ENCODE measurements at places on chromosomes 2 and 18.
A peak's percentile ranks its signal among the peaks of the same experiment; 100 is the strongest.

DNA sequence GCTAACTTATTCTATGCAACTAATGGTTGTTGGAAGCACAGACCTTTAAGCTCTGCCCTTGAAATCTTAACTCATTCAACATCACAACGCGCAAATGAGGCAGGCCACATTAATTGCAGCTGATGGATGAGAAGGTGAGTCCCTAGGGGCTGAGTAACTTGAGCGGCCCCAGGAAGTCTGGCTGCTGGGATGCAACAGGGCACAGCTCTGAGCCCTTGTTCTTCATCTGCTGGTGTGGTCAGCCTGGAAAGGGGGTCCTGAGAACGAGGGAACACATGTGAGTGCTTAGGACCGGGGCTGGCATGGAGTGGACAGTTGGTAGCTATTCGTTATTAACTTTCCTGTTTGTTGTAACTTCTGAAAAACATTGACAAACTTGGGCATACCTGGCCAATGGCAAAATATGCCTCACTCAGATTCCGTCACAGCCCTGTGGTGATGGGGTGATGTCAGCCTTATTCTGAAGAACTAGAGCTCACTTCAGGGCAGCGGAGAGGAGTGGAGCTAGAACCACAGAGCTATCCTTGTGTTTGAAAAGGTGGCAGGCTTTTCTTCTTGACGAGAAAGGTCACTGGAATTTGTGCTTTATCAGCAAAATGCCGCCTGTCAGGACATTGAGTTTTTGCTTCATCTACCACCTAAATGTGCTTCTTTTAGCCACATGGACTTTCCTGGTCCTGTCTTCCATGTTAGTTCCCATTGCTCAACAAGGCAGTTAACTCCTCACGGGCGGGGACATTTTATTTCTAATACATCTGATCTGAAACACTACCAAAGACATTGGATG lies 145.9 kb upstream of the FHL2 start:
- DNase-seq: no peak

- DNase-seq: no peak
Observed at GRCh38 chr18:70249118-70249517, 39.7 kb upstream of the SOCS6 start.

- DNase-seq: no peak
Observed at GRCh38 chr18:65363011-65363410, 387.8 kb upstream of the CDH7 start.

DNA sequence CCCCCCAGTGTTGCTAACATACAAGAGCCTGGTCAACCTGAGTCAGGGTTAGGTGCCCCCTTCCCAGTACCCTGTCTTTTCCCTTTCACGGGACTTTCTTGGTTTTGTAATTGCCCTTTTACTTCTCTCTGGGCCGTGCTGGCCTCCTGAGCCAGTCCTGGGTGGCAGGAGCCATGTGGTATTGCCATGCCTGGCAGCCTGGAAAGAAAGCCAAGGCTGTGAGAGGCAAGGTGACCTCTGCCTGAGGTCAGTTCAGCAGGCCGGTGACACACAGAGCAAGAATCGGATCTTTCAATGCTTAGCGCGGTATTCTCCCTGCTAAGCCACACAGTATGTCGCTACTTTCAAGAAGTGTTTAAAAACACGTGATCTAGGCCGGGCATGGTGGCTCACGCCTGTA lies 52.3 kb downstream of the C18orf63 start:
- DNase-seq: no peak

GRCh38 chr2:191705084-191705483 lies 27.1 kb downstream of the NABP1 start:
- DNase-seq: no peak

- DNase-seq: no peak
Observed at GRCh38 chr18:46294318-46294717, 190.1 kb downstream of the HAUS1 start.

GRCh38 chr18:62106271-62106670 lies 80.6 kb downstream of the PIGN start:
- DNase-seq: no peak

- no peak for DNase-seq
Observed at GRCh38 chr18:47110492-47111274, 39.6 kb downstream of the HDHD2 start.

GRCh38 chr2:143720095-143720664 lies 591.0 kb downstream of the ARHGAP15 start:
- no peak for DNase-seq

GRCh38 chr18:41540237-41540871 lies 414.7 kb upstream of the PIK3C3 start:
- no peak for DNase-seq

GRCh38 chr2:96642564-96643360 lies at the start of gene FER1L5:
Gene FER1L5 (plus strand): TSS chr2:96642764. CDS start chr2:96642837, 73 bp downstream.
- peak; percentile 97 for DNase-seq

GRCh38 chr18:3777122-3777521 lies 327.1 kb downstream of the TGIF1 start:
- DNase-seq: no peak

- no peak for DNase-seq
Observed at GRCh38 chr2:61478086-61478485, 7.2 kb upstream of the USP34 start.

GRCh38 chr2:219629976-219630695 lies 2.7 kb downstream of the SLC4A3 start:
- DNase-seq: no peak

DNA sequence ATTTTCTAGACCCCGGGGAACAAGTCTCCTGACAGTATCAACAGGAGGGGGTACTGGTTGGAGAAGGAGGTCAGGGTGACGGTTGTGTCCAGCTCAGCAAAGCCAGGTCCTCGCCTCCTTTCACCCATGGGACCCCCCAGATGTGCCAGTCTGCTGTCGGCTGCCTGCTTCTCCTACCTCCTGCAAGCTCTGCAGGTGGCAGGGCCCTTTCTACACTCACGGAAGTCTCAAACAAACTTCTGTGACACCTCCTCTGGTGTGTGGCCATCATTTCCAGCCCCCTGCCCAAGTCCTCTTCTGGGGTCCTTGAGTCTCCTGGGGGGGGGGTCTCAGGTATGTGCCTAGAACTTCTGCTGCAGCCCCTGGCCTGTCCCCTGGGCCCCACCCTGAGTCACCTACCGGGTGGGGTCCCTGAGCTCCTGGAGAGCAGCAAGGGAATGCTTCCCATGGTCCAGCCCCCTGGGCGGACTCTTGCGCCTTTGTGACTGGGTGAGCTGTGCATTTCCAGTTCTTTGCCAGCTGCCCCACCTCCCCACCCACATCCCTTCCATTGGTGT lies 12.8 kb downstream of the SH3RF3 start:
- DNase-seq: no peak

DNA sequence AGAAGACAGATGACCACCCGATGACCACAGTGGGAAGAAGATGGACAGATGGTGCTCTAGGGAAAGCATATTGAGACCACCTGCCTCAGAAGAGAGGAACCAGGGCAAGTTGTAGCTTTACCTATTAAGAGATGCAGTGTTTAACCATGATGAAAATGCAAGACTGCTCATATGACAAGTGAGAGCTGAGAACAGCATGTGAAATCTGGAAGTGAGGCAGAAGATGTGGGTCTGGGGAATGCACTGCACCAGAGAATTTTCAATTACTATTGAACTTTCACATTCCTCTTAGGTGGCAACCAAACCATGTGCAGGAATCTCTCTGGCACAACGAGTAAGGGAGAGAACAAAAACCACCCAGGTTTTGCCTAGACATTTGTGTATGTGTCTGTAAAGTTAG lies 184.8 kb upstream of the CRIM1 start:
- no peak for DNase-seq

DNA sequence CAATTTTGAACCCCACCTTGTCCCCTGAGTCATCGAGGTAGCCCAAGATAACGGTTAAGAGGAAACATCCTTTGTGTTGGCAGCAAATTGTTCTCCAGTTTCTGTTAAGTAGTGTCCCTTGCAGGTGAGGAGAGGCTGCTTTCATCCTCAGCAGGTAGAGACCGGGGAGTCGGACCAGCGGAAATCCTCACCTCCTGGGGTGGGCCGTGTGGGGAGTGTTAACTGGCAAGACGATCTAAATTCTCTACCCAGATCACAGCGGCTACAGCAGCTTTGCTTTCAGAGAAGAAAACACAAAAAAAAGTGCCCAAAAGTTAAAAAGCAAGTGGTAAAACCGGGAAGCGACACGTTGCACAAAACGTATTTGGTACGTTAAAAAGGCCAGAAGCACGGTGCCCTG lies 63.2 kb downstream of the ADI1 start:
- DNase-seq: no peak

Data from HTR-8/SVneo (cell line).